ENCODE measurements at places on chromosomes 12 and 14. TPM values are rescaled to one million over a fixed set of nuclear protein-coding genes. Genes with fewer than 3 reads are reported as not detected.

The TMPRSS12 gene
- polyA plus RNA-seq: 0.13 TPM

The GPR132 gene
- polyA plus RNA-seq: 0.31 TPM

The TTC9 gene
- 3.2 TPM for polyA plus RNA-seq

The PTCSC3 gene
- polyA plus RNA-seq: 0.96 TPM

The KRT3 gene
- not detected for polyA plus RNA-seq

The ANKS1B gene
- polyA plus RNA-seq: 4.0 TPM

The NKX2-1 gene
- not detected for polyA plus RNA-seq

The IAPP gene
- not detected for polyA plus RNA-seq

The EPYC gene
- polyA plus RNA-seq: not detected

The CCDC175 gene
- 0.61 TPM for polyA plus RNA-seq

- no peak for DNase-seq
Measured at GRCh38 chr12:111073370-111073769, 153.0 kb upstream of the MYL2 start.

GRCh38 chr14:77032844-77033621 lies 4.5 kb upstream of the IRF2BPL start:
- no peak for DNase-seq

- DNase-seq: no peak
Measured at GRCh38 chr14:76644855-76645518, 116.3 kb upstream of the VASH1 start.

- DNase-seq: no peak
Measured at GRCh38 chr14:91159906-91160305, 46.0 kb downstream of the DGLUCY start.

GRCh38 chr14:61644175-61644574 lies 51.1 kb upstream of the HIF1A start:
- DNase-seq: no peak

- no peak for DNase-seq
Measured at GRCh38 chr12:128137140-128137539, 129.8 kb upstream of the TMEM132C start.

- no peak for DNase-seq
Measured at GRCh38 chr12:15682826-15683225, 106.4 kb downstream of the EPS8 start.

All from left renal cortex interstitium (tissue), 4 donors.